ENCODE measurements at places on chromosomes 1 and 21. TPM values are rescaled to one million over a fixed set of nuclear protein-coding genes. Genes with fewer than 3 reads are reported as not detected.

The KCNA10 gene
- polyA plus RNA-seq: not detected

The NTMT2 gene
- not detected for polyA plus RNA-seq

The SLC5A3 gene
- 1.8 TPM for polyA plus RNA-seq

The LPAR3 gene
- 0.07 TPM for polyA plus RNA-seq

The ZNF648 gene
- polyA plus RNA-seq: not detected

The OR2L2 gene
- not detected for polyA plus RNA-seq

The G0S2 gene
- 0.53 TPM for polyA plus RNA-seq

The AGT gene
- 0.34 TPM for polyA plus RNA-seq

The TNFRSF18 gene
- 1.0 TPM for polyA plus RNA-seq

The OR10R2 gene
- polyA plus RNA-seq: not detected

The VWA1 gene
- polyA plus RNA-seq: 9.2 TPM

The RGSL1 gene
- polyA plus RNA-seq: not detected

The JAM2 gene
- 2.1 TPM for polyA plus RNA-seq

The TRIM33 gene
- 9.2 TPM for polyA plus RNA-seq

The EXO1 gene
- 3.9 TPM for polyA plus RNA-seq

The TSPEAR gene
- polyA plus RNA-seq: not detected

The S100A7 gene
- not detected for polyA plus RNA-seq

The MPZ gene
- 0.96 TPM for polyA plus RNA-seq

The ADAMTS1 gene
- 336 TPM for polyA plus RNA-seq

The PDZK1IP1 gene
- not detected for polyA plus RNA-seq

The GUCA2A gene
- not detected for polyA plus RNA-seq

The RRP1B gene
- polyA plus RNA-seq: 11.1 TPM

The KRTAP12-4 gene
- polyA plus RNA-seq: not detected

The LCE1D gene
- not detected for polyA plus RNA-seq

The CHD5 gene
- 0.09 TPM for polyA plus RNA-seq

The OR2L13 gene
- not detected for polyA plus RNA-seq

The IGFN1 gene
- polyA plus RNA-seq: 0.04 TPM

The LAD1 gene
- 0.07 TPM for polyA plus RNA-seq

Measured in IMR-90 (cell line).